ENCODE measurements at places on chromosomes 3 and 15. TPM values are rescaled to one million over a fixed set of nuclear protein-coding genes. Genes with fewer than 3 reads are reported as not detected.

- DNase-seq: no peak
- no peak overlapping the region for H3K27ac ChIP-seq
- peaks cover 10% of the 10 kb centered on the region for H3K4me1 ChIP-seq
- H3K36me3 ChIP-seq: no peaks in the 10 kb centered on the region
- no peak overlapping the region for H3K4me3 ChIP-seq
Observed at GRCh38 chr15:71469413-71469812, 340.9 kb upstream of the NR2E3 start.

DNA sequence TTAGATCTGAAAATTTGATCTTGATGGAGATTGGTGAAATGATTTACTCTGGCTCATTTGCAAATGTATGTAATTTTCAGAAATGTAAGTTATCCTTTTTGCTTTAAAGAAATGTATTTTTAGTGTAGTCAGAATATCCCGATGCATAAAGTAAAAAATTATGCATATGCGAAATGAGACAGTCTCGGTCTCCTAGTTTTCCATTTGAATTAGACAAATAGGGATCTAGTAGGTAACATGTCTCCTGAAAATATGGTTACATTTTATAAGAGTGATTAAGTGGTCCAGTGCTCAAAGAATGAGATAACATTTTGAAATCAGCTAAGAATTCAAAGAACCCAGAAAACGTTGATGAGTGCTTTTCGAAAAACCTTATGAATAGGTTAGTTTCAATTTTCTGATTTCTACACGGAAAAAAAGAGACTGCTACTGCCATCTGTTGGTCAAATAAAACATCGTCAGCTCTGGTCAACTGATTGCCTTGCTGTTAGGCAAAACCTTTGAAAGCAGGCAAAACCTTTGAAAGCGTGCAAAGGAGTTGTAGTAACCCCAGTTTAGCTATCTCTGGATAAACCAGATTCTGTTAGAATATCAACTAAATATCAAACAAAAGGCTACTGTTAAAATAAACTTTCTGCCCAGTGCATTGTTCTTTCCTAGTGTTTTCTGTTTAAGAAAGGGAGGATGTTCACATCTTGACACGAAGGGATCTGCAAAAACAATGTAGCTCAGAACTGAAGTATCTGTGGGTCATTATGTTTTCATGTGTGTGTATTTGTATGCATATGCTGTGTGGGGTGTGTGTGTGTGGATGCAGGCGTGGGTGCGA, 59.3 kb upstream of the CHMP2B start:
- DNase-seq: no peak
- no peaks in the 10 kb centered on the region for H3K27me3 ChIP-seq
- no peak overlapping the region for H3K27ac ChIP-seq
- H3K4me1 ChIP-seq: no peaks in the 10 kb centered on the region

The GOLGA8S gene
- total RNA-seq: 0.40 TPM

DNA sequence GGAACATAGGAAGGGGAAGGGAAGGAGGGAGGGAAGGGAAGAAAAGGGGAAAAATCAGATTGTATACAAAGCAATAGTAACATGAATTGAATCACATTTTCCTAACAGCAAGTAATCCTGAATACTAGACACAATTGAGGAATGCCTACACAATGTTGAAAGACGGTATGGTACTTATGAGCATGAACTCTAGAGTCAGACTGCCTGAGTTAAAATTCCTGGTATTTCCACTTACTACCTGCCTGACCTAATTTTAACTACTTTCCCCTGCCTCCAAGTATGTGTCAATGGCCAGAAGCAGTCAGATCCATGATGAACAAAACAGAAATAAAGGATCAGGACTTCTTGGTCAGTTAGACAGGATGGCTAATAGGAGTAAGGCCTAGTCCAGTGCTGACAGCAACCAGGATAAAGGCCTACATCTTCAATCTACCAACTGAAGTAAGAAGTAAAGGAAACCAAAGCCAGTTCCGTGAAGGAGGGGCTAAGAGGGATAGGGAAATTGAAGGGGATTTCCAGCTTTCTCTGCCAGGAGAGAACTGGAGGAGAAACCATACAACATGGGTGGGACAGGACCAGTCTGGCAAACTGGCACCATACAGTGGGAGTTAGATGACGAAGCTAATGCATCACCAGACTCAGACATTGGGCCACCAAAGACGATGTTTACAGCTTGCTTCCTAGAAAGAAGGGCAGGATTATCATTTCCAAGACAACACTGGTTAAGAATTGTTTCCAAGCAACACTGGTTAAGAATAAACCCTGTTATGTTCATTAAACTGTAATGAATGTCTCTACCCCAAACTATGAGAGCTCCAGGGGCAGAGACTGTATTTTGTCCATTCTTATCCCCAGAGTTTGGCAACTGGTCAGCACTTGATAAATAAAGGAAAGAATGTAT, 151.6 kb upstream of the UBE2E2 start:
- no peak for DNase-seq
- no peaks in the 10 kb centered on the region for H3K36me3 ChIP-seq
- H3K4me3 ChIP-seq: no peak overlapping the region
- H3K27ac ChIP-seq: no peak overlapping the region

DNA sequence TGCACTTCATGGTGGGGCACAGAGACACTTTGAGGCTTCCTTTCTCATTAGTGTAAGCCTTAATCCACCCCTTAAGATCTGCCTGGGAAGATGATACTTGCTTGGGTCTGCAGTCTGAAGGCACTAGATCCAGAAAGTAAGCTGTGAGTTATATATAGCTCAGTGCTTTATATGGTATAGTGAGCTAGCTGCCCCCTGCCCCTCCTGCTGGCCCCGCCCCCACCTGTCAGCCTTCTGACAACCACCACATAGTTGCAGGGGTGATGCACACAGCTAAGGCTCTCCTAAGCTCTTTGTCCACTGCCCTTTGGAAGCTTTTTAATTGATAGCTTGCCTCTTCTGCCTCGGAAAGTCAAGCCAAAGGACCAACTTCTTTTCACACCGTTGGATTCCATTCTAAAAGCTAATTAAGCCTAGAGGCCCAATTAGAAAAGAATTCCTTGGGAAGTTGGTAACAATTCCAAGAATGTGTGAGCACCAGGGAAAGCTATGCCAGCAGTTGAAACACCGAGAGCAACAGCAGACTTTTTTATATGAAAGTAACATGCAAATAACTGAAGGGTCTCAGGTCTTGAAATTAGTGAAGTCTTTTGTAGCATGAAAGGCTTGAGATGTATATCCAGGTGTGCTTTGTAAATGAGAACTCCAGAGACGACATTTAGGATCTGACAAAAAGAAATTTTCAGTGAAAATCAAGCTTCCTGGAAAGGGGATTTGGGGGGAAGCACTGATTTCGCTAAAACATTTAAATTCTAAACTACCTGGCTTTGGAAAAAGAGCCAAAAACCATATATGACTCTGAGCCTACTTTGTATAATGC, 2.3 kb downstream of the TPM1 start:
- DNase-seq: no peak
- H3K4me1 ChIP-seq: peaks cover 31% of the 10 kb centered on the region
- peaks cover 35% of the 10 kb centered on the region for H3K36me3 ChIP-seq
- peak overlapping the region; percentile 97 for H3K27ac ChIP-seq

GRCh38 chr3:2908693-2909351, 201.4 kb downstream of the IL5RA start:
- no peaks in the 10 kb centered on the region for H3K27me3 ChIP-seq
- H3K4me1 ChIP-seq: no peaks in the 10 kb centered on the region
- no peaks in the 10 kb centered on the region for H3K36me3 ChIP-seq
